ENCODE measurements at places on chromosomes 3 and 15.

DNA sequence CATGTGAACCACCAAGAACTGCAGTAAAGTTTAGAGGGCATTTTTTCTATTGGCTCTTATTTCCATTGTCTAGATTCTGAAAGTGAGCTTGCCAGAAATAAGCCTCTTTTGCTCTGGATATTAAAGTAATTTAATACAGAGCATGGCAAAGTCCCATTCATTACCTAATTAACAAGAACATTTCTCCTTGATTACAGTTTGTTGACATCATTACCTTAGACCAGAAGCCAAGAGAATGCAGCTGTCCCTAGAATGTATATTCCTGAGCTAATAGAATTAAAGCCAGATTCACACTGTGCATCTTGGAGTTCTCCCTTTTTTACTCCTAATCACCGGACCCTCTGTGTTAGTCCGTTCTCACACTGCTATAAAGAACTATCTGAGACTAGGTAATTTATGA is 46.4 kb upstream of the TM4SF4 start:
- H3K36me3 ChIP-seq: no peaks in the 10 kb centered on the region
- no peak overlapping the region for H3K27ac ChIP-seq
- H3K4me1 ChIP-seq: no peaks in the 10 kb centered on the region
- no peaks in the 10 kb centered on the region for H3K27me3 ChIP-seq

DNA sequence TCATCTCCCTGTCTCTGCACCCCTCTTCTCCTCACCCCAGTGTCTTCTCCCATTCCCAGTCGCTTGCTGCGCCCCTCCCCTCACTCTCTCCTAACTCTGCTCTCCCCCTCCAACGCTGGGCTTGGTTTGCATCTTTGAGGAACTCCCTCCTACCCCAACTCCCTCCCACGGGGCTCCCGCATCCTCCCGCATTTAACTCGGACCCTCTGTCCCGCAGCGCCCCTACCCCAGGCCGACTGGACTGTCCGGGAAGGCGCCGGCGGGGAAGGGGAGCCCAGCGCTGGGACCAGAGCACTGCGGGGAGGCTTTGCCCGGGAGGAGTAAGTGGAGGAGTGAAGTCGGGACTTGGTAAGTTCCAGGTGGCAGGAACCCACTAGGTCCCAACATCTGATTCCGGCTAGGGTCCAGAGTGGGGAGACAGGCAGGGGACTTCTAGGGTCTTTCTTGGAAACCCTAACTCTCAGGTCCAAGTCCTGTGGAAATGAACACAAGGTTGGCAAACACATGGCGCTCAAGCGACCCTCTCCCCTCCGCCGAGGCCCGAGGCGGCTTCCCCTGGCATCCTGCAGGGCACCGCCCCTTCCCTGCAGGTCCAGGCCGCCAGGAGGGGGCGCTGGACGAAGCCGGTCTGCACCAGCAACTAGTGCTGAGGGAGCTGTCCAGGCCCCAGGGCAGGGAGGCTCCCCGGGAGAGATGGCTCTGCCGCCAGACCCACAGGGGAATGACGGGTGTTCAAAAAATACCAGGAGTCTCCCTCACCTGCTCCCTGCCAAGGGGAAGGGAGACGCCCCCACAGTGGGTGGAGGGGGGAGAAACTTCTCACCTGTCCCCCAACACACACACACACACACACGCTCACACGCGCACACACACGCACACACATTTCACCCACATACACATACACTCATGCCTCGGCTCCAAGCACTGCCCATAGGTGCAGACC is 53.2 kb downstream of the LHFPL4 start:
- no peak overlapping the region for H3K4me3 ChIP-seq
- DNase-seq: peak; percentile 69
- H3K4me1 ChIP-seq: peaks cover 12% of the 10 kb centered on the region
- peaks cover 21% of the 10 kb centered on the region for H3K27me3 ChIP-seq

DNA sequence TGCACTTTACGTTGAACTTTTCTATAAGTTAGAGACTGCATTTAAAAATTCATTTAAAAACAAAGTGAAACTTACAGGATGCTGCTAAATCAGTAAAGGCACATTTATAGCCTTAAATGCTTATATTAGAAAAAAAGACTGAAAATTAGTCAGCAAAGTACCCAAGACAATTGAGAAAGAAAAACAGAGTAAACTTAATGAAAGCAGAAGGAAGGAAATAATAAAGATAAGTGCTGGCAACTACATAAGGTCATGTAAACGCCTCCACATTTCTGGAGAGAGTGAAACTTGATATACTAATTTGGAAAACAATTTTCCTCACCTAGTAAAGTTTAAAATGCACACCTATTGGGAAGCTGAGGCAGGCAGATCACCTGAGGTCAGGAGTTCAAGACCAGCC is 58.2 kb upstream of the ACAN start:
- no peaks in the 10 kb centered on the region for H3K36me3 ChIP-seq
- no peak overlapping the region for H3K27ac ChIP-seq
- H3K4me3 ChIP-seq: no peak overlapping the region

DNA sequence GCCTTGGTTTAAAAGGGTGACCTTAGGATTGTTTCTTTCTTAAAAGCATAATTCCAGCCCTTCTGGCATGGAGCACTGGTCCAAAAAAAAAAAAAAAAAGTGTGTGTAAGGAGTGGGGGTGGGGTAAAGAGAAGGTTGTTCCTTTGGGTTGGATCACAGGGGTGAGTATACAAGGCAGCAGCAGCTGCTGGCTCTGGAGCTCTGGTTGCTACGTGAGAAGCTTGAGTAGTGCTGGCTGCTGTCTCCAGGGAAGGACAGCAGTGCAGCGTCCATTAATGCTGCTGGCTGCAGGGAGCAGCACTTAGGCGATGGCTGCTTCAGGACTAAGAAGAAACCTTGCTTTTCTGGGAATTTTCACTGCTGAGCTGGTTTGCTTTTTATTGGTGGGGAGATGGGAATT is 2.3 kb downstream of the SETD5 start:
- H3K27me3 ChIP-seq: no peaks in the 10 kb centered on the region
- H3K36me3 ChIP-seq: no peaks in the 10 kb centered on the region
- peaks cover 25% of the 10 kb centered on the region for H3K4me1 ChIP-seq
- H3K27ac ChIP-seq: peak overlapping the region; percentile 90
- H3K4me3 ChIP-seq: no peak overlapping the region

- H3K27ac ChIP-seq: no peak overlapping the region
- no peak overlapping the region for H3K4me3 ChIP-seq
- DNase-seq: no peak
- H3K27me3 ChIP-seq: no peaks in the 10 kb centered on the region
- no peaks in the 10 kb centered on the region for H3K36me3 ChIP-seq
- H3K4me1 ChIP-seq: peaks cover 41% of the 10 kb centered on the region
These were observed 59.6 kb downstream of the SMAD3 start for GRCh38 chr15:67124911-67125588.

DNA sequence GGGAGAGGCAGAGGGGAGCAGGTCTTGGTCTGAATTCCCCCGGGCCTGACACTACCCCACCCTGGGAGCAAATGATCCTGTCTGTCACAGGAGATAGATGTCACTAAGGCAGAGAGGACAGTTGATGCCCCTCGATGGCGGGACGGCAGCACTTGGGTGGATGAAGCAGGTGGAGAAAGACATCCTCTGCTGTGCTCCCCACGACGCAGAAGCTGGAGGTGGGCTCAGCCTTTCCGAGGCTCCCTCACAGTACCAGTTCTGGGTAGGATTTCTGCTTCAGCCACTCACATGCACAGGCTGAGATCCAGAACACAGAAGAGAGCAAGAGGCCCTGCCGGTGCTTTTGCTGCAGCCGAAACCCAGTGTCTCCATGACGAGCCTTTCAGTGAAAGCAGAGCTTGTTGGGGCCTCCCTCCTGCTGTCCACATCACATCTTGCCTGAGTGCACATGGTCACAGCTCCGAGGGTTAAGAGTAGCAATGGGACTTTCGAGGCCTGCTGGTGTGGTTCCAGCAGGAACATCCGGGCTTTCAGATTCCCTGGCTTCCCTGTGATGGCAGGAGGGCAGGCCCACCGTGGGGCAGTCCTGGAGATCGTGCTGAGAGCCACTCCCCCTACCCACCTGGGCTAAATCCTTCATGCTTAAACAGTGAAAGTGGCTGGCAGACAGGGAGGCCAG is 107.3 kb upstream of the PRR20G start:
- no peaks in the 10 kb centered on the region for H3K27me3 ChIP-seq
- no peaks in the 10 kb centered on the region for H3K36me3 ChIP-seq
- no peak overlapping the region for H3K4me3 ChIP-seq
- no peak overlapping the region for H3K27ac ChIP-seq
